8988T (cell line): ENCODE measurements at places on chromosomes 16 and 17.
A peak's percentile ranks its signal among the peaks of the same experiment; 100 is the strongest.

- DNase-seq, result no peak
Observed at GRCh38 chr16:81616321-81617020, 162.6 kb upstream of the PLCG2 start.

GRCh38 chr17:73278465-73279453 lies 17.1 kb upstream of the CPSF4L start:
- no peak for DNase-seq

- no peak for DNase-seq
Observed at GRCh38 chr17:48589831-48590606, at the start of gene HOXB3. HOXB3 (minus strand) TSS chr17:48590241; CDS start chr17:48552474, 37,767 bp downstream.

GRCh38 chr16:1959269-1960039 lies at the start of gene NDUFB10:
NDUFB10 (plus strand) TSS chr16:1959538; CDS start chr16:1959625, 87 bp downstream.
- peak; percentile 70 for DNase-seq

- no peak for DNase-seq
Observed at GRCh38 chr17:80491478-80492342, 15.3 kb upstream of the NPTX1 start.

DNA sequence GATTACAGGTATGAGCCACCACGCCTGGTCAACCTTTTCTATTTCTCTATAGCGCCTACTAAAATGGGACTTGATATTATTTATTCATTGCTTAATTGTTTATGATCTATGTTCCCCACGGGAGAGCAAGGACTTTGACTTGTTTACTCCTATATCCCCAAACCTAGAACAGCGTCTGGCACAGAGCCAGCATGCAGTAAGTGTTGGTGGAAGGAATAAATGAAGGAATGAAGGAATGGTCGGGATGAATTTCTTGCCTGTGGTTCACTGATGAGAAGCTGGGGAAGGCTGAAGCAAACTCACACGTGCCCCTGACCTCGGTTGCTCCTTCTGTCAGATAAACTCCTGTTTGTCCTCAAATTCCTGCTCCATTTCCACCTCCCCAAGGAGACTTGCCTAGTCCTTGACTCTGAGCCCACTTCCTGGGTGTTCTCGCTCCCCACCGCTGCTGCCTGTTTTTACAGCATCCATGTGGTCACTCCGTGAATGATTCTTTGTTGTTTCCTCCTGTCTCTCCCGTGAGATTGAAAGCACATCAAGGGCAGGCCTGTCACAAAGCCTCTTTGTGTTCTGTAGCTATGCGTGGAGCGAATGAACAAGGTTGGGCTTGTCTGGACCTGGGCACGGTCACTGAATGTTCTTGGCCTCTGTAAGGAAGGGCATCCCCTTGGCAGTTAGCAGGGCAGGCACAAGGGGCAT lies 17.3 kb downstream of the C17orf100 start:
- DNase-seq, result no peak

DNA sequence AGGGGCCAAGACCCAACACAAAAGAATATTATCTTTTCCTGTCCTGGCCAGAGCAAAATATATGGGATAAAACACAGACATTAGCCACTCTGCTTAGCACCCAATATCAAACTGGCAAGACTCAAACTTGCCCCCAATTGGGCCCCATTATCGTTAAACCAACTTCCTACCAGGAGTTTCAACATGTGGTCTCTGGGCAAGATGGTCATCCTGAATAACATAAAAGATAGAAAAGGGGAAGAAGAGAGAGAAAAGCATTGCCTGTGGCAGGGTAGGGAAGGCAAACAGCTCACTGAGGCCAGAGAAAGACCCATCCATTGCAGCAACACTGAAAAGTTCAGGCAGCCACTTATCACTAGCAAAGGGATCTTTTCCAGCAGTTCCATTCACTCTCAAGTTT lies 502.1 kb downstream of the KIF2B start:
- no peak for DNase-seq

- no peak for DNase-seq
Observed at GRCh38 chr17:42920922-42921321, 20.3 kb downstream of the G6PC1 start.

- DNase-seq, result no peak
Observed at GRCh38 chr17:81951785-81952684, 5.0 kb upstream of the MYADML2 start.

DNA sequence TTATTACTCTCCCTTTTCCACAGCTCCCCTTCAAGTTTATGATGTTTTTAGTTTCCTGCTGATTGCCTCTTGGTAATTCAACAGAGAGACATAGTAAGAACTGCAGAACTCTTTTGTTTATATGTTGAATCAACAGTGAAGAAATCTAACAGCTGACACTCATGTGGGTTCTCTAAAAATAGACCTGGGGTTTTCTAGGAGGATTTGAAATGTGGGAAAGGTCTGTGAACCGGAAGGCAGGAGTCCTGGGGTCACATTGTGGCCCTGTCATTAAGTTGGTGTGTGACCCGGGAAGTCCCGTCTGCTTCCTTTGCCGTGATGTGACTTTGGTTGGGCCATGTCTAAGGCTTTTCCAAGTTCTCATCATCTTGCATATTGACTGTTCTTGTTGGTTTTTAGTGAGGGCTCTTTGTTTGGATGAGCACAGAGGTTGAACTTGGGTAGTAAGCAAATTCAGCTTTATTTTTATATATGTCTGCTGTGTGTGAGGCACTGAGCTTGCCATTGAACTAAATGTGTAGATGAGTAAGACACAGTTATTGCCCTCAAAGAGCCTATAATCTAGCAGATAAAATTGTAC lies 48.5 kb upstream of the HS3ST3A1 start:
- no peak for DNase-seq

- no peak for DNase-seq
Observed at GRCh38 chr16:27235055-27235937, 32.0 kb downstream of the KDM8 start.

DNA sequence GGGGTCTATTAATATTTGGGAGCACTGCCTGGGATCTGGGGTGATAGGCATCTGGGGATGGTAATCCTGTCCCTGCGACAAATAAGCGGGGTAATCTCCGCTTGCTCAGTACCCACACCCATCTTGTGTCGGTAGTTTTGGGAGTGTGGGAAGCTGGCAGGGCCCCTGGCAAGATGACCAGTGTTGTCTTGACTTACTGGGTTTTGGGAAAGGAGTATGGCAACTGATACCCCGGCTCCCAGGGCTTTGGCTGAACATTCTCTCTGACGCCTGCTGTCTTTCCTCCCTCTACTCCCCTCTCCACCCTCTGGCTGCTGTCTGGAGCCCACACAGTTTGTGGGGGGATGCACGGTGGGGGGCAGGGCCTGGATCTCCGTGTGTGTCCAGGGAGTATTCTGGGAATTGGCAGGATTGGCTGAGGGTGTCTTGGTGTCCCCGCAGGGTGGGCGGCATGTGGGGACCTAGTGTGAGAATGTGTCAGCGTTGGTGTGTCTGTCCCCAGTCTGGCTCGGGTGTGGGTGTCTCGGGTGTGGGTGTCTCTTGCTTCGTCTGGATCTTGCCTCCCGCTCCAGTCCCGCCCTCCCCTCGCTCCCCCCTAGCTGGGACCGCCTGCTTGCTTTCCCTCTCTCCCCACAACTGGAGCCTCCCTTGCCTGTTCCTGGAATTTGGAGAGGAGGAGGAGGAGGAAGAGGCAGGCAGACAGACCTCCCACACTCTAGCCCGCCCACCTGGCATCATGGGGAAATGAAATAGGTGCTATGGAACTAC lies 12.0 kb downstream of the RARA start:
- DNase-seq, result no peak

- no peak for DNase-seq
Observed at GRCh38 chr17:19812407-19812806, 55.3 kb downstream of the ULK2 start.

GRCh38 chr16:55559233-55559632 lies 7.3 kb upstream of the CAPNS2 start:
- DNase-seq, result no peak

- DNase-seq, result no peak
Observed at GRCh38 chr17:6347776-6348175, 87.1 kb downstream of the AIPL1 start.

GRCh38 chr17:4150096-4150495 lies 7.1 kb downstream of the CYB5D2 start:
- DNase-seq, result no peak

- no peak for DNase-seq
Observed at GRCh38 chr17:73291260-73291801, 20.5 kb downstream of the CDC42EP4 start.

GRCh38 chr17:63675607-63676546 lies 24.0 kb downstream of the LIMD2 start:
- no peak for DNase-seq

DNA sequence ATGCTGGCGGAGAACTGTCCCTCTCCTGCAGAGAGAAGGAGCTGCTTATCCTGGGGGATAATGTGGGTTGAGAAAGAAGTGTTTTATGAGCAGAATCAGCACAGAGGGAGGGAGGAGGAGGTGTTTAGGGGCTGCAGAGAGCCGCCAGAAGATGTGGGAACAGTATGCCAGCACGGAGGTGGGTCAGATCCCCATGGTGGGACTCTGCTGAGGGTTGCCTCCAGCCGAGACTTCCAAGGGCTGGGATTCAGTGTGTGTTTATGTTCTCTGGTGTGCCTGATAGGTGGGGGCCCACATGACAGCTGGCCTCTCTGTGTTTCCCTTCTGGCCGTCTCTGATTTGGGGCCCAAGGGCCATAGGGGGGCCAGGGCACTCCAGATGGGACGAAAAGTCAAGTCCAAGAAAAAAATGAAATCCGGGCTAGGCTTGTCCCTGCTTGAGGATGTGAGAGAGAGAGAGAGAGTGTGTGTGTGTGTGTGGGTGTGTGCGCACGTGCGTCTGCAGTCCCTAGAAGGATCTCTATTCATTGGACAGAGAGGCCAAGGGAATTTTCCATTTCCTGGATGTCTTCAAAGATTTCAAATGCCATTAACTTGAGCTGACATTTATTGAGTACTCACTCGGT lies 21.6 kb downstream of the PRKCB start:
- no peak for DNase-seq

- DNase-seq, result no peak
Observed at GRCh38 chr16:10250137-10250828, 68.1 kb upstream of the GRIN2A start.

GRCh38 chr17:67511012-67511411 lies 133.9 kb downstream of the PITPNC1 start:
- DNase-seq, result no peak

DNA sequence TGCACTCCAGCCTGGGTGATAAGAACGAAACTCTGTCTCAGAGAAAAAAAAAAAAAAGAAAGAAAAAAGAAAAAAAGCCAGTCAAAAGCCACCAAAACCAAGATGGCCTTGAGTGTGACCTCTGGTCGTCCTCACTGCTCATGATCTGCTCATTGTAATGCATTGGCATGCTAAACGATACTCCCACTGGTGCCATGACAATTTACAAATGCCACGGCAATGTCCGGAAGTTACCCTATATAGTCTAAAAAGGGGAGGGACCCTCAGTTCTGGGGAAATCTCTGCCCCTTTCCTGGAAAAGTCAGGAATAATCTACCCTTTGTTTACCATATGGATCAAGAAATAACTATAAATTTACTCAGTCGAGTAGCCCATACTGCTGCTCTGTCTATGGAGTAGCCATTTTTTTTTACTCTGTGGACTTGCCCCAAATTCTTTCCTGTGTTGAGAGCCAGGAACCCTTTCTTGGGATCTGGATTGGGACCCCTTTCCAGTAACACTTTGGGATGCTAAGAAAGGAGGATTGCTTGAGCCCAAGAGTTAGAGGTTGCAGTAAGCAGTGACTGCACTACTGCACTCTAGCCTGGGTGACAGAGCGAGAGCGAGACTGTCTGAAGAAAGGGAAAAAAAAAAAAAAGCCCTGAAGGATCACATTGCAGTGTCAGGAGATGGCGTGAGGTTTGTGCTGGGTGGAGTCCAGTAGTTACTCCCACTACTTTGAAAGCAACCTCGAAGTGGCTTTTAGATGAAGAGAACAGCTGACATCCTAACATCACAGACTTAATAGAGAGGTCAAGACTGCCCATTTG lies 3.7 kb upstream of the TMEM231 start:
- no peak for DNase-seq

DNA sequence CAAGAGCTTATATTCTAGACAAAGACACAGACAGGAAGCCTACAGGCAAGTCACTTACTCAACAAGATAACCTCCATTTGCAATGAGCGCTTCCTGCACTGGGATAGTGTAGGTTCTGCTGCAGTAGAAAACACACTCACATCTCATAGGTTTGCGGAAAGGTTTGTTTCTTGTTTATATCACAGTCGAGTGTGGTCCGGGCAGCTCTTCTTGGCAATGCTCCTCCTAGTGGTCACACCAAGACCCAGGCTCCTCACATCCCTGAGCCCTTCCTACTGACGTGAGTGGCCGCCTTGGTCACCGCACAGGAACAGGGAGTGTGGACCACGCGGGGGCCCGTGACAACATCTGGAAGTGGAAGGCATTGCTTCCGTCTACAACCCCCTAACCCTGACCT lies 48.0 kb upstream of the RBFOX3 start:
- DNase-seq, result no peak

GRCh38 chr16:19490619-19491018 lies 31.3 kb downstream of the GDE1 start:
- no peak for DNase-seq

- no peak for DNase-seq
Observed at GRCh38 chr17:28466521-28467048, 6.9 kb upstream of the SLC13A2 start.
